ENCODE measurements at places on chromosomes 5 and 9.

DNA sequence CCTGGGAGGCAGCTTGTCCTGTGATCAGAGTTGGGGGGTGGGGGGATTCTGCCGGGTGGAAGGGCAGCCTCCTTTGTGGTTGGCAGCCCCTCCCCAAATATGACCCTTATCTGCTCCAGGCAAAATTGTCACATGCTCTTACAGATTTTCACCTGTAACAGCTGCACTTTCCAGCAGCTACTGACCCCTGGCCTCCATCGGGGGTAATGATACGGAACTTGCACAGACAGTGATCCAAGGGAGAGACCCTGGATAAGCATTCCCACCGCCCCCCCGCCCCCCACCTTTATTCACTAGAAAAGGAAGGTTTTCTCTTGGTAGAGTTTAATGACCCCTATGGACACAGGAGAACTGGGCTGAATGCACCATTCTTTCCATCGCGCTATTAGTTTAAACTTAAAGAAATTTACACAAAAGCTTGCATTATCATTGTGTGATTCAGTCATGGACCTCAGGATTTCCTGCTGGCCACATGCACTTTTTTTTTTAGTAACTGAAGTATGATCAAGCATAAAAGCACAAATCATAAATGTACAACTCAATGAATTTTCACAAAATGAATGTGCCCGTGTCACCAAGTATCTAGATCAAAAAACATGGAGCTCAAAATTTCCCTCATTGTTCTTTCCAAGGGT, 10.7 kb upstream of the ZBTB34 start:
- H3K4me1 ChIP-seq = peaks cover 21% of the 10 kb centered on the region
- H3K36me3 ChIP-seq = no peaks in the 10 kb centered on the region
- H3K27me3 ChIP-seq = peaks cover 9% of the 10 kb centered on the region
- peak overlapping the region; percentile 21 for H3K4me3 ChIP-seq
- no peak for DNase-seq

GRCh38 chr5:82320966-82321365, 42.8 kb upstream of the RPS23 start:
- no peak overlapping the region for H3K4me3 ChIP-seq
- H3K4me1 ChIP-seq = no peaks in the 10 kb centered on the region
- H3K36me3 ChIP-seq = no peaks in the 10 kb centered on the region

GRCh38 chr5:31556461-31556860, 24.4 kb downstream of the C5orf22 start:
- no peaks in the 10 kb centered on the region for H3K27me3 ChIP-seq
- H3K27ac ChIP-seq = no peak overlapping the region
- no peak for DNase-seq
- peaks cover 18% of the 10 kb centered on the region for H3K36me3 ChIP-seq

DNA sequence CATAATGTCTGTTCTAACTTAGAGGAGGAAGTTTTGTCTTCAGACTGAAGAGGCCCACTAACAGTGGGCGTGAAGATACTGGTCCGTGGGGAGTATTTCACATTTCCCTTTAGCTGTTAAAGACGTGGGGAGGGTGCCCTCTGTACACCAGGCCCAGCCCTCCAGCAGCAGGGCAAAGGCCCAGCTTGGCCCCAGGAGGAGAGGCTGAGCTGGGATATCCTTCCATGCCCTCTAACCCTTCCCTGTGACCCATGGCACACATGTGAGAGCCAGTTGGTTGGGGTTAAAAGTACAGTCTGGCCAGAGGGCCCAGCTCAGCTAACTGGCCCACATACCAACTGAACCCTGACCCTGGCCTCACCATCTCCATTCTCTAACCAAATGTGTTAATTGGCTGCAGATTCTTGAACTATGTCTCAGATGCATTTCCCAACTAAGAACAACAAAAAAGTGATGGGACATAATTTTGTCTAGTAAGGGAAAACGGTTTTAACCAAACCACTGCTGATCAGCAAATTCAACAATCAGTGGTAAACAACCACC, 74.4 kb downstream of the LHFPL2 start:
- H3K4me1 ChIP-seq = peaks cover 66% of the 10 kb centered on the region
- peak overlapping the region; percentile 43 for H3K4me3 ChIP-seq

- DNase-seq = no peak
- peak overlapping the region; percentile 15 for H3K27ac ChIP-seq
- no peak overlapping the region for H3K4me3 ChIP-seq
- H3K27me3 ChIP-seq = no peaks in the 10 kb centered on the region
These were observed 13.6 kb upstream of the MTMR12 start for GRCh38 chr5:32326216-32326772.

DNA sequence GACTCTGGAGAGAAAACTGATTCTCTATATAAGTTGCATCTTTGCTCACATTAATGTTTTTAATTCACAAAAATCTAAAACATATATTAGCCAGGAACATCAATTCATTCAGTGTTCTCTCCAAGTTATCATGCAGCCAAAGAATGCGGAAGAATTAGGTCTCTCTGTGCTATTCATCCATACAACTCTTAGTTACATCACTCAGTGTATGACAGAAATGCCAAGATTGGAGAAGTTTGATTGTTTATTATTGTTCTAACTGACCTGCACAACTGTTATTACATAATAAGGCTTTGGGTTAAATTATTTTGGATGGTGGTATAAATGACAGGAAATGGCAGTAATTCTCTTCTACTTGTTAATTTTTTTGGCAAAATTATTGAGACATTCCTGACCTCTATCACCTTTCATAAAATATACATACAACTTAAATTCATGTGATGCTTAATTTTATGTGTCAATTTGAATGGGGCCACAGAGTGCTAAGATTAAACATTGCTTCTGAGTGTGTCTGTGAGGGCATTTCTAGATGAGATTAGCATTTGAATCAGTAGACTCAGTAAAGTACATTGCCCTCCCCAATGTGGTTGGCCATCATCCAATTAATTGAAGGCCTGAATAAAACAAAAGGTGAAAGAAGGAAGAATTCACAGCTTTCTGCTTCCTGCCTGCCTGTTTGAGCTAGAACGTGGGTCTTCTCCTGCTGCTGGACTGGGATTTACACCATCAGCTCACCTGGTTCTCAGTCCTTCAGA, 70.2 kb downstream of the NR2F1-AS1 start:
- no peaks in the 10 kb centered on the region for H3K27me3 ChIP-seq
- H3K27ac ChIP-seq = no peak overlapping the region
- no peak overlapping the region for H3K4me3 ChIP-seq
- H3K4me1 ChIP-seq = peaks cover 10% of the 10 kb centered on the region
- DNase-seq = no peak

DNA sequence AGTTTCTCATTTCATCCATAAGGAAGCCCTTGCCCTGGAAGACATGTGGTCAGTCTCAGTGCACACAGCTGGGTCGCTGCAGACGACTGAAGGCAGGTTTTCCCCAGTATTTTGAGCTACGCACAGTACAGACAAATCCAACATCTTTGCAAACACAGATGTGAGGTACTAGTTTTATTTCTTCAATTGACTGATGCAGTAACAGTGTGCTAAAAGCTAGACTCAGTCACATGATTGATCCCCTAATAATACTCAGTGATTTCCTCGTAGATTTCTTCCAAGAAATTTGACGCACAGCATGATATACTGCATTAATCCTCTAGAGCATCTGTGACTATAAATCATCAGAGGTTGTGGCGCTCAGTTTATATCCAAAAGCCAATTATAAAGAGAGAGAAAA, 346.1 kb downstream of the DIRAS2 start:
- no peaks in the 10 kb centered on the region for H3K36me3 ChIP-seq
- H3K4me1 ChIP-seq = peaks cover 4% of the 10 kb centered on the region
- H3K4me3 ChIP-seq = no peak overlapping the region
- no peak overlapping the region for H3K27ac ChIP-seq
- no peak for DNase-seq
- no peaks in the 10 kb centered on the region for H3K27me3 ChIP-seq

DNA sequence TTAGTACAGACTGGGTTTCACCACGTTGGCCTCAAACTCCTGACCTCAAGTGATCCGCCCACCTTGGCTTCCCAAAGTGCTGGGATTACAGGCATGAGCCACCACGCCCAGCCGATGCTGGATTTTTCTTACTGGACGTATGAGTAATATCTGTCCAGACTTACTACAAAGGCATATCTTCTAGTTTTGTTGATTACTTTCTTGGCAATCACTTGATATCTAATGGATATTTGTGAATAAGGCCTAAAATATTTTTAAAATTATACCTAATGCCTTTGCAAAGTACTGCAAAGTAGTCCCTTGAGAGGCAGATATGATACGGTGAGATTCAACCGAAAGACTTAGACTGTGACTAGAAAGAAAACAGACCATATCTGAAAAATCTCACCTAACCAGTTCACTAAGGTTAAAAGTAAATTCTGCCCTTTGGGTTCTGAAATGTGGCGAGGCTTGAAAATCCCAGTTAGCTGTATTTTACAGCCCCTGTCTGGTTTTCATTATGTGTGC, 152.1 kb downstream of the GNAQ start:
- H3K36me3 ChIP-seq = peaks cover 3% of the 10 kb centered on the region
- DNase-seq = no peak
- peaks cover 22% of the 10 kb centered on the region for H3K4me1 ChIP-seq
- no peak overlapping the region for H3K27ac ChIP-seq

DNA sequence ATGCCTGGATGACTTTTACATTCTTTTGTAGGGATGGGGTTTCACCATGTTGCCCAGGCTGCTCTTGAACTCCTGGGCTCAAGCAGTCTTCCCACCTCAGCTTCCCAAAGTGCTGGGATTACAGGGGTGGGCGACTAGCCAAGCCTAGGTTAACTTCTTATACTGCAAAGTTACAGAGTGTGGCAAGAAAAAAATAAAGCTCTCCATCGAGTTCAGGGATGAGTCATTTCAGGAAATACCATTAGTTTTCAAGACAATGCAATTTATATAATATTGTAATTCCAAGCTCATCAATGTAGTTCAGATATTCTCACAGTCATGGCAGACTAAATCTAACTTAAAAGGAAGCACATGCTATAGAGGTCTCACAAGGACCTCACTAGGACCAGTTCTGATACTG, 11.5 kb upstream of the ABO start:
- no peaks in the 10 kb centered on the region for H3K27me3 ChIP-seq
- H3K4me1 ChIP-seq = no peaks in the 10 kb centered on the region
- H3K36me3 ChIP-seq = no peaks in the 10 kb centered on the region
- no peak overlapping the region for H3K4me3 ChIP-seq
- DNase-seq = no peak

DNA sequence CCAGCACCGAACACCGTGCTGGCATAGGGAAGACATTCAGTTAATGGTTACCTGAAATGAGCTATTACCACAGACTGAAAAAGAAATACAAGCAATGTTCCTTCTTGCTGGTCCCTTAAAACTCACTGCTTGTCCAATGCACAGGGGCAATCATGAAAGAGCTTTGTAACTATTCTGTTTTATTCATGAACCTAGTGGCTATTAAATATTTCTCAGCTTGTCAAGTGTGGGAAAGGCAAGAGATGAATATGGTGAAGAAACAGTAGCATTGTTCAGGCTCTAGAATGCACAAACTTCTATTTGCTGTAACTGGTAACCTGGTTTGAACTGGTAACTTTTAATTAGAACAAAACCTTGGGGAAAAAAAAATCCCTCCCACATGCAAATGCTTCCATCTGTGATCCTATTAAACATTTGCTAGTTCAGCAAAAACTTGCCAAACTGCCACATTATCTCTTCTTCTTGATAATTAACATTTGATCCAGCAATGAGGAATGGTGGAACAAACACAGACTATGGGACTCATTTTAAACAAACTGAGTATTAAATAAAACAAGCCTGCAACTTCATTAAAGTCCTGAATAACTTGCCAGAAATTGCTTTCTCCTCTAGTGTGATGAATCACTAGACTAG, 36.1 kb downstream of the YIPF5 start:
- H3K36me3 ChIP-seq = no peaks in the 10 kb centered on the region
- H3K27me3 ChIP-seq = no peaks in the 10 kb centered on the region
- no peak overlapping the region for H3K4me3 ChIP-seq

DNA sequence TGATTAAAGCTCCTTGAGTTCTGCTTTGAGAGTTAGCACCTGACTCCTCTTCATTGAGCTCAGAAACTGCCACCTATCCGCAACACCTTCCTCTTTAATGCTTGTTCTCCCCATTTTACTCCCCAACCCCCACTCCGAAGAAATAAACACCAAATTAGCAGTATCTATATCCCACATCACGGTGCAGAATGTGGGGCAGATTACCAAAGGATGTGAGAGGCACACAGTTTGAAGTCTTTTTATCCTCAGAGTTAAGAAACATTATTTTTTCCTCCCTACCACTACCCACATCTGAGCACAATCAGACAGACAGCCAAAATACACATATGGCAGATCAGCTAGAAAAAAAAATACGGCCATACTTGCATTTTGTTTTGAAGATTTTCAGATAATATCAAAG, 26.1 kb upstream of the IL7R start:
- no peaks in the 10 kb centered on the region for H3K4me1 ChIP-seq
- no peak overlapping the region for H3K27ac ChIP-seq
- no peaks in the 10 kb centered on the region for H3K36me3 ChIP-seq
- H3K4me3 ChIP-seq = no peak overlapping the region
- H3K27me3 ChIP-seq = no peaks in the 10 kb centered on the region

- no peak overlapping the region for H3K4me3 ChIP-seq
- H3K4me1 ChIP-seq = no peaks in the 10 kb centered on the region
- DNase-seq = no peak
- H3K36me3 ChIP-seq = no peaks in the 10 kb centered on the region
- no peak overlapping the region for H3K27ac ChIP-seq
These were observed 77.8 kb downstream of the BOD1 start for GRCh38 chr5:173538654-173539053.

GRCh38 chr5:5683174-5683573, 260.7 kb downstream of the ICE1 start:
- H3K36me3 ChIP-seq = no peaks in the 10 kb centered on the region
- H3K27ac ChIP-seq = no peak overlapping the region
- no peak overlapping the region for H3K4me3 ChIP-seq
- DNase-seq = no peak

DNA sequence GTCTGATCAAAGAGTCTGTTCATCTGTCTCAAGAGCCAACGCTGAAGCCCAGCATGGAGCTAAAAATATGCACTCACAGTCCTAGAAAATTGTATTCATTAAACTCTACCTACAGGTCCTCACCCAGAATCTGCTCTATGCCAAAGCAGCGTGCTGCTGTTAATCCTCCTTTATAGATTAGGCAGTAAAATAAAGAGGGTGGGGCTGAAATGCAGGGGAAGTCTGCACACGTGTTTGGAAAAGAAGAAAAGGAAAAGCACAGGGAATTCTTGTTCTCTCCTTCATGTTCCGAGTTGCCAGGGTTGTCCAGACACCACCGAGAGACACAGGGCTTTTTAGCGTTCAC, 121.4 kb upstream of the TMEM161B start:
- no peak for DNase-seq
- H3K4me1 ChIP-seq = peaks cover 68% of the 10 kb centered on the region
- no peaks in the 10 kb centered on the region for H3K36me3 ChIP-seq
- H3K27me3 ChIP-seq = no peaks in the 10 kb centered on the region
- no peak overlapping the region for H3K4me3 ChIP-seq
- peak overlapping the region; percentile 14 for H3K27ac ChIP-seq

- no peak overlapping the region for H3K4me3 ChIP-seq
- H3K36me3 ChIP-seq = peaks cover 43% of the 10 kb centered on the region
- H3K27me3 ChIP-seq = no peaks in the 10 kb centered on the region
- no peak overlapping the region for H3K27ac ChIP-seq
- DNase-seq = no peak
These were observed 98.9 kb downstream of the MAN2A1 start for GRCh38 chr5:109788596-109788995.

GRCh38 chr5:126597156-126597555, 2.1 kb upstream of the ALDH7A1 start:
- H3K4me3 ChIP-seq = peak overlapping the region; percentile 71
- no peak overlapping the region for H3K27ac ChIP-seq
- H3K27me3 ChIP-seq = no peaks in the 10 kb centered on the region
- no peak for DNase-seq
- H3K4me1 ChIP-seq = peaks cover 40% of the 10 kb centered on the region

- H3K27ac ChIP-seq = no peak overlapping the region
- H3K4me1 ChIP-seq = no peaks in the 10 kb centered on the region
- H3K27me3 ChIP-seq = no peaks in the 10 kb centered on the region
These were observed 130.6 kb downstream of the TENT4A start for GRCh38 chr5:6843821-6844220.
